ENCODE measurements at places on chromosomes 5 and 9. TPM values are rescaled to one million over a fixed set of nuclear protein-coding genes. Genes with fewer than 3 reads are reported as not detected.

Gene PPP3R2
- total RNA-seq: not detected

Gene PCDHGA11
- total RNA-seq: 0.30 TPM

Gene LMBRD2
- total RNA-seq: 7.9 TPM

Gene WNK2
- 0.29 TPM for total RNA-seq

Gene CDH18
- total RNA-seq: not detected

Gene C9
- not detected for total RNA-seq

Gene TRIM7
- total RNA-seq: 26.3 TPM

Gene ACTBL2
- total RNA-seq: 0.10 TPM

Gene ADAMTS13
- 6.1 TPM for total RNA-seq

DNA sequence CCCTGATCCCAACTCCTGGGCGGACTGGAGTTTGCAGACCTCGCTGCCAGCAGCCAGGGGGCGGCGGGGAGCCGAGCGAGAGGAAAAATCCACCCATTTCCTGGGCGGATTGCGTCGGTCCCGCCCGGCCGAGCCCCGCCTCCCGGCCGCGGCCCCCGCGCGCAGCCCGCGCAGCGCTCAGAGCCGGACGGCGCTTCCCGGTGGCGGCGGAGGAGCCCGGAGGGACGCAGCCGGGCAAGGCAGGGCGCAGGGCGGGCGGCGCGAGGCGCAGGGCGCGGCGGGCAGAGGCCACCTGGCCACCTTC lies at the start of gene OLFM1:
OLFM1 (plus strand) TSS at position 180 of the 304 bp plus-strand sequence. CDS start 322 bp downstream, outside the sequence.
- no peak for DNase-seq

DNA sequence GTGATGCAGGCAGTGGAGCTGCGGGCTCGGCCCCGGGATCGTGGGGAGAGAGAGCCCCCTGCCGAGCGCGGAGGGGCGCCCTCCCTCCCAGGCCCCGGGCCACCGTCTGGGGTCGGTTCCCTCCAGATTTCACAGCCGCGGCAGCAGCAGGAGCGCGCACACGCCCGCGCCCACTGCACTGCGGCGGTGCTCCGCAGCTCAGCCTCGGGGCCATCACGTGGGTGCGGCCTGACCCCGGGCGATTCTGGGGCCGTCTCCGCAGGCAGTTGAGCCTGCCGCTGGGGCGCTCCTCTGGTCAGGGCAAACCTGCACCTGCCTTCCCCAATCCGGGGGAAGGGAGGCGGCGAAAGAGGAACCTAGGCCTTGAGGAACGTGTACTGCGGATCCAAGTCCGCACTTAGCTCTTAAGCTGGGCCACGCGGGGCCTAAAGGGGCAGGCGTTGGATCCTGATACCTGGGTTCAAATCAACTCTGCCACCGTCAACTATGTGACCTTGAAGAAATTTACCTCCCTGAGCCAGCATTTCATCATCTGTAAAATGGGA lies 9.4 kb upstream of the DELE1 start:
- DNase-seq: no peak

DNA sequence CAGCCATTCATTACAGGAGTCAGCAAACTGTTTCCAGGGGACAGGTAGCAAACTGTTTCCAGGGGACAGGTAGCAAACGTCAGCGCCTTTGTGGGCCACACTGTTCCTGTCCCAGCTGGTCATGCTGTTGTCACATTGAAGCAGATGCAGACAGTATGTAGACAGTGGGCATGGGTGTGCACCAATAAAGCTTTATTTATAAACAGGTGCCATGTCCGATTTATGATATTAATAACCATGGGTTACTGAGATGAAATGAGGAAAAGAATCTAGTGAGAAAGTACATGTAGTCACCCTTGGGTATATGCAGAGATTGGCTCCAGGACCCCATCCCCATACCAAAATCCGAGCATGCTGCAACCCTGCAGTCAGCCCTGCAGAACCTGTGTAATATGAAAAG lies 122.5 kb downstream of the EHMT1 start:
- DNase-seq: no peak

DNA sequence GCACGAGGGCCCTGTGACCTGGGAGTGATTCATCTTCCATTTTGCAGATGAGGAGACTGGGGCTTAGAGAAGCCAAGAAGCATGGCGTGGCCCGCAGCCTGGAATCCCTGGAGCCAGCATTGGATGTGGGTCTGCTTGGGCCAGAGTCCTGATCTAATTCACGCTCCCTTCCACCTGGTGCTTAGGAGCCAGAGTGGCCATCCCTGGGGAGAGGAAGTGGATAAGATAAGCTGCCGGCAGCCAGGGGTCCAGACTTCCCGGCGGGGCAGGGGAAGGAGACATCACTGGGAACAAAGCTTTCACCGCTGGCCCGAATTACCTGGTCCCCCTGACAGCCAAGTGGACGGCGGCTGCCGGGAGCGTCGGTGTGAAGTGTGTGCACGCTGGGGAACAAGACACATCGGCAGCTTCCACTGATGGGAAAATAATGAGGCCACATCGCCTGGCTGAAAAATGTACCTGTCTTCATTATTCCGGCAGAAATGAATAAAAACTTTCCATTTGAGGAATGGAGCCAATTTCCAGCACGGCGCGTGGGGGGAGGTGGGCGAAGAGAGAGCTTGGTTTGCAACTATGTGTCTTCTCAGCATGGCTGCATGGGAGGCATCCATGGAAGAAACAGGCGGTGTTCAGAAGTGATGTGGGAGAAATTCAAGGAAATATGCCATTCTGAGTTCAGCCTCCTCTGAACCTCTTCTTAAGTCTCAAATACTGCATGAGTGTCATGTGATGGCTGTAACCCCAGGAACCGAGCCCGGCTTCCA lies 78.5 kb downstream of the OLFM1 start:
- DNase-seq: no peak

GRCh38 chr9:126398403-126399058 lies 71.9 kb downstream of the MVB12B start:
- peak; percentile 68 for DNase-seq

- DNase-seq: no peak
These were observed 510.2 kb downstream of the SPATA31D1 start for GRCh38 chr9:82498541-82499317.

- DNase-seq: no peak
These were observed 52.9 kb upstream of the ANGPTL2 start for GRCh38 chr9:127175319-127175715.

- DNase-seq: peak; percentile 80
These were observed 19.6 kb upstream of the LIX1 start for GRCh38 chr5:97162045-97162444.

DNA sequence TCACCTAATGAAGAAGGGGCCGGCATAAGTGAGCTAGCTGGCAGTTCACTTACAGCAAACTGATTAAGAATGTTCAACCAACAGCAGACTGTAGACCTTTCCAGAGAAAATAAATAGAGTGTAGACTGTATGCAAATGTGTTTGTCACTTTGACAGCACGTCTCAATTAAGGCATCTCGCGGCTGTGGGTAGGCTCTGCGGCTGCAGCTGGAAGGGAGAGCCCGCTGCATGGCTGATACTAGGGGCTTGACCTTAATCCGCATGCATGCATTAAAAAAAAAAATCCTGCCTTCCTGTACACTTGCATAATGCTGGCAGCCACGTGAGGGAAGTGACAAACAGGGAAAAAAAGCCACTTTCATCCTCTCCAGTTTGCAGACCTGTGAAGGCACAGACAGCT lies 82.3 kb downstream of the CRB2 start:
- DNase-seq: no peak

GRCh38 chr5:135155616-135156214 lies 121.7 kb upstream of the PITX1 start:
- DNase-seq: no peak

- DNase-seq: no peak
These were observed 11.4 kb downstream of the SHB start for GRCh38 chr9:38057416-38058195.

DNA sequence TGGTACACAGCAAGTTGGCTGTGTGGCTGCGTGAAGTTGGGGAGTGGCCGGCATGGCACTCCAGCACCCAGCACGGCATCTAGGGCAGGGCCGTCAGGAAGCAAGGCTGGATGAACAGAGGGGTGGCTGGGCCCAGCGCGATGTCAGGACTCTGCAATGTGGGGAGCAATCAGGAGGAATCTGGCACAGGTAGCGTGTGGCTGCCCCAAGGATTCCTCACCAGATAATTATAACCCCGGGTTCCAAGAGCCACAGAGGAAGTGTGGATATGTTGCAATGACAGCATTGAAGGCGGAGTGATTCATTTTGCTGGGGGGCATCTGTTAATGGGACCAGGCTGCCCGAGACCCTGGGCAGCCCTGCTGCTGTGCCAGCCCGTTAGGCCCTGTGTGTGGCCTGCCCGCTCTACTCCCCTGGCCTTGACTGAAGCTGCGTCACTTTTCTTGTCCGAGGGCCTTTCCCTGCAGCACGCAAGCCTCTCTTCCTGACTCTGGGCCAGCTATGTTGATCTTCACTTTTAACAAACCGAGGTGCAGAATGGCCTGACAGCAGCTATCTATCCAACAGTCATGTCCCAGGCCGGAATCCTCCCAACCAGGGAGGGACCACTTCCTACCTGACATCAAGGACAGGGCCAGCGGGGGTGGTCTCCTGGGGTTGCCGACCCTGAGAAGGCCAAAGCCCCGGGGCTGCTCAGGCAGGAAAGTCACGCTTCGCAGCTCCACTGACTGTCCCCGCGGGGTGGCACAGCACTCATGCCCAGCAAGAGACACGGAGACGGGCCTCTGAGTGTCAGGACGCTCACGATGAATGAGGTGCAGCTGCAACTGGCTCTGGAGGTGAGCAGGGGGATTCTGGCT lies 118.0 kb upstream of the PHYKPL start:
- peak; percentile 89 for DNase-seq

GRCh38 chr9:87294126-87294525 lies 203.5 kb upstream of the DAPK1 start:
- DNase-seq: no peak
